ENCODE measurements at places on chromosomes 7 and 10. TPM values are rescaled to one million over a fixed set of nuclear protein-coding genes. Genes with fewer than 3 reads are reported as not detected.

- DNase-seq: no peak
These were observed 1.4 kb upstream of the THSD7A start for GRCh38 chr7:11833431-11833830.

- DNase-seq: no peak
These were observed 62.8 kb downstream of the PPP1R3A start for GRCh38 chr7:113856010-113856409.

Gene PTPRZ1
- not detected for polyA plus RNA-seq

GRCh38 chr7:33278095-33278494, 148.7 kb downstream of the BBS9 start:
- no peak for DNase-seq

- no peak for DNase-seq
These were observed 41.3 kb downstream of the INHBA start for GRCh38 chr7:41661596-41661995.

GRCh38 chr10:90319188-90319914, 538.5 kb downstream of the HTR7 start:
- DNase-seq: no peak
